ENCODE measurements at places on chromosomes 1 and 21.
A peak's percentile ranks its signal among the peaks of the same experiment; 100 is the strongest.

- no peak for DNase-seq
These were observed 59.8 kb upstream of the SLC35F3 start for GRCh38 chr1:233844692-233845091.

GRCh38 chr1:16229976-16230740 is 6.8 kb downstream of the CPLANE2 start:
- DNase-seq: no peak

DNA sequence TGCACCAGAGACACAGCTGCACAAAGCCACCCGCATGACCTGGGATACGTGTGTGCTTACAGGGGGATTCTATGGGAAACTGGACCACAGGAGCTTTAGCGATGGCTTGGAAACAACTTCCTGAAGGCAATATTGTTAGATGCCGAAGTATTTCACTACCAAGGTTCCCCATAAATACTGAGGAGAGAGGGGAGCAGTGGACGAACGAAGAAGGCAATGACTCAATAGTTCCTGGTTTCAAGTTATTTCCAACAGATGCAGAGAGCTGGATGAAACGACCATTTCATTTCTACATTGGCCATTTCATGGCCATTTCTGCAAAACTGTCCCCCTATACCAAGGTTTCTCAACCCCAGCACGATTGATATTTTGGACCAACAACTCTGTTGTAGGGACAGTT is 61.3 kb downstream of the CD34 start:
- no peak for DNase-seq

- no peak for DNase-seq
These were observed 2.0 kb upstream of the SYT6 start for GRCh38 chr1:114155706-114156105.

DNA sequence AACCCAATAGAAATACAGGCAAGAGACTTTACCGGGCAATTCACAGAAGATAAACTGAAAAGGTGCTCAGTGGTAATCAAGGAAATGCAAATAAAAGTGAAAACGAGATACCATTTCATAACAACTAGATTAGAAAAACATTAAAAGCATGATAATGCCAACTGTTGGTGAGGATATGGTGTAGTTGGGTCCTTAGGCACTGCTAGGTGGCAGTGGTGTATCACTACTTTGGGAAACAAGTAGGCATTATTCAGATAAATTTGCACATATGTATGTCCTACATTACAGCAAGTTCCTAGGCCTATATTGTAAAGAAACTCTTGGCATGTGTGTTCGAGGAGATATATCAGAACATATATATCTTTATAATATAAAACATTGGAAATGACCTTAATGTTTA is 31.0 kb downstream of the AZIN2 start:
- no peak for DNase-seq

DNA sequence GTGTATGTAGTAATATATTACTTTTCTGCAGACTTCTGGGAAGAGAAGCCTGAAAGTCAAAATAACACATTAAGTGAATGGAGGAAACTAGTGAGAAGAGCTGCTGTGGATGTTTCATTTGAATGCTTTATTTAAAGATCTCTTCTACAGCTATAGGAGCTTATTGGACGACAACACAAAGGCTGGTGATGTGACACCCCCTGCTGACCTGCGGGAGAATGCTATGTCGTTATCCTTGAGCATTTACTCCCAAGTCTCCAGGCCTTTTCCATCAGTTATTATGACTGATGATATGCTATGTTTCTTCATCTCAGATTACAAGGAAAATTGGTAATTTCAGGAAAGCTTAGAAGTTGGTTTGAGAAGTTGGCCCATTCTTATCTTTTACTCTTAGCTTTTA is 22.3 kb upstream of the PLA2G4A start:
- DNase-seq: peak; percentile 13

DNA sequence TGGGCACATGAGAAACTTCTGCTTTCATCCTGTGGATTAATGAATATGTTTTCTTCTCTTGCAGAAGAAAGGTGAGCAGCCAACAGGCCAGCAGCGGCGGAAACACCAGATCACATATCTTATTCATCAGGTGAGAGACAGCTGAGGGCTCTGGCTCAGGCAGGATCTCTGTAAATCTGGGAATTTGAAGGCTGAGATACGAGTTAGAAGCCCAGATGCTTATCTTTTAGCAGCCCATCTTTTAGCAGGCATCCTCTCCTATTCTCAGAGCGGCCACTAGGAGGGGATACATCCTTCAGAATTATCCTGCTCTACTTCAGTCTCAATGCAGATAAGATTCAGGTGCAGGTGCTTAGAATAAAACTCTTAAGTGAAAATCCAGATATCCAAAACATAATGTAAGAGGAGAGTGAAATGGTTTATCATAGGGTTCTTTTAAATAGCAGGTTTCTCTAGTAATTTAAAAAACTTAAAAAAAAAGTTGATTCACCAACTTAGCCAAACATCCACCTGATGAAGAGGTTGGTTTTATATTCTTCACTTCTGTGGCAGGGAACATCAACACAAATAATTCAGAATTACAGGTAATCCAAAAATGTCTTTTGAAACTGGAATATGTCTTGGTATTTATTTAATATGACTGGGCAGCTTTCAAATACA is 19.3 kb downstream of the SH2D2A start:
- DNase-seq: peak; percentile 68

DNA sequence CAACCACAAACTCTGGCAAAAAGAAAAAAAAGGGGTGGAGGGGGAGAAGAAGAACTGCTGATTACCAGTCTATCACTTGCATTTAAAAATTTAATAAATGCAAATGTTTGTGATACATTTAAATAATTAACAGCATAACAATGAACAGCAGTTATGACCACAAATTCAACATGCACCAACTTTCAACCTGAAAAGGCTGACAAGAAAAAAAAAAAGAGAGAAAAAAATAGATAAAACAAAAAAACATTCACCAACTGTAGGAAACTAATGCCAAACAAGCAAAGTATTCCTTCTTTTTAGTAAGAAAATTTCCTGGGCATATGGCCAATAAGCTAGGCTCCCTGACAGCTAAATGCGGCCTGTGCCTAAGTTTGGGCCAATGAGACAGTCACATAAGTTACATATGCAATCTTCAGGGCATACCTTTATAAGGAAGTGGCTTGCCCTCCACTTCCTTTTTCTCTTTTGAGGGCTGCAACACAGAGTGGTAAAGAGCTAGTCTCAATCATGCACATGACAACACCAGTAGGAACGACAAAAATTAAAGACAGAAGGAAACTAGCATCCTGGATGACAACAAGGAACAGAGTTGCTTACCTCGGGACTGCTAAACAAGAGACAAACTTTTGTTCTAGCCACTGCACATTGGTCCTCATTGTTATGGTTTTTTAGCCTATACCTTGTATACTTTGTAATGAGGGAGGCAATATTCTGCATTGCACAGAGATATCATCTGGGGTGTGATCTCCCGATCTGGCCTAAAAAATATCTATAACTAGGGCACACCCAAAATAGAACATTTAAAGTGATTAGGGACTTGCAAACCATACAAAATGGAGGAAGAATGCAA is 24.2 kb upstream of the PHTF1 start:
- no peak for DNase-seq

DNA sequence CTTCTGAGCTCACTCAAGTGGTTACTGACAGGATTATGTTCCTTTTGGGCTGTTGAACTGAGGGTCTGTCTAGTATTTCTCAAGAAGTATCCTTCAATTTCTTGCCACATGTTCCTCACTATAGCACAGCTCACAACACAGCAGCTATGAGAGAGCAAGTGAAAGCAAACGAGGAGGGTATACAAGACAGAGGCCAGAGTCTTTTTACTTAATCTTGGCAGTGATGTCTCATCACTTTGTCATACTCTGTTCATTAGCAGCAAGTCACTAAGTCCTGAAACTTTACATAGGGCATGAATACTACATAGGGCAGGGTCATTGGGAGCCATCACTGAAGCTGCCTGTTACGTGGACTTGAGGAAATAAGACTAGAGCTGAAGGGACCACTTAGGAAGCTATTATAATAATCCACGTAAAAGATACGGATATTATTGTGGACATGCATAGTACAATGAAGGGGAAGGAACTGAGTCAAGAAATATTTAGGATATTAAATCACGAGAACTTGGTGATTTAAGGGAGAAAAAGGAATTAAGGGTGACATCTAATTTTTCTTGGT is 63.7 kb downstream of the SLC30A7 start:
- DNase-seq: no peak

GRCh38 chr1:41804176-41804575 is 114.5 kb downstream of the HIVEP3 start:
- DNase-seq: no peak

- no peak for DNase-seq
These were observed 36.9 kb downstream of the EIF2D start for GRCh38 chr1:206575165-206575893.

GRCh38 chr1:232414100-232414499 is 215.8 kb downstream of the SIPA1L2 start:
- no peak for DNase-seq

DNA sequence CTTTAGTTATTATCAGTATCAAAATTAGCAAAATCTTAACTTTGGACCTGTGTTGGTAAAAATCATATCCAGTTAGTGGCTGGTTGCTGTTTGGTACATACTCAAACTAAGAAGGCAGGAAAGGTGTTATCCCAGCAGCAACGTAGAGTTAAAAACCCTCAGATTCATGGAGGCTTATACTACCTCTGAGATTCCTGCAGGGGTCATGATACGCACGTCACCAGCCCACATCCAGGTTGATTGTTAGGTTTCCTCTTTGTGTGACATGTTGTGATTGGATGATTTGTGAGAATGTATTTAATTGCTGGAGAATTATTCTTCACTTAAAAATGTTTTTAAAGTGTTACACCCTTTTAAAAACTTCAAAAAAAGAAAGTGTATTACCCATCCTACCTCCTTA is 423.3 kb upstream of the ADGRL2 start:
- DNase-seq: no peak

DNA sequence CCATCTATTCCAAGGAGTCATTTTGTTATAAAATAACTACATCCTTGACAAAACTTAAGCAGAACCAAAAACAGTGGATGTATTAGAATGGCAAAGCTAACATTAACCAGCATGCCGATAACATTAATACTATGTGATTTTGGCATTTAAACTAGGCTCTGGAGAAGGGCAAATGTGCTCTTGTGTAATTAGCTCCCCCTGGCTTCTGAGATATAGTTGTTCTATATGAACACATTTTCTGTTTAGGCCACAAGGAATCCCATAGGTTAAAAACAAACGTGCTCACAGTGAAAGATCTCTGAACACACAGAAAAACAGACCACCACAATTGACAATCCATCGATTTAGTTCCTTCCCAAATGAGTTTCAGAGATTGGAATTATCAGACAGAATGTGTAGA is 57.4 kb upstream of the TARS2 start:
- no peak for DNase-seq

- no peak for DNase-seq
These were observed 98.6 kb downstream of the NGF start for GRCh38 chr1:115239426-115239825.

GRCh38 chr1:165408518-165408917 is 36.4 kb downstream of the RXRG start:
- peak; percentile 43 for DNase-seq

- DNase-seq: no peak
These were observed 15.2 kb downstream of the KIF1B start for GRCh38 chr1:10225573-10225972.

GRCh38 chr1:33986390-33987095 is 122.7 kb downstream of the HMGB4 start:
- DNase-seq: no peak

DNA sequence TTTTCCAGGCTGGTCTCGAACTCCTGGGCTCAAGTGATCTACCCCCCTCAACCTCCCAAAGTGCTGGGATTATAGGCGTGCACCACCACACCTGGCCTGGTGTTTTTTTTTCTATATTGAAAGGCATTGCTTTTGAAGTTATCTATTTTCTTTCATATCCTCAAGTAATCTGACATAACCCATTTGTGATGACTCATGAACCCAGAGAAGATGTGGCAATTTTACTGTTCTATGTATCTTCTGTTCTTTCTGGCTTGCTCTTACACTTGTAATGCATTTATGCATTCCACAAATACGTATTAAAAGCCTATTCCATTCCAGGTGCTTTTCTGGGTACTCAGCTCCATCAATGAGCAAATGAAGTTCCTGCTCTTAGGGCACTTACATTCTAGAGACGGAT is 29.9 kb upstream of the ERRFI1 start:
- no peak for DNase-seq

GRCh38 chr21:23837564-23837963 is 1769.7 kb downstream of the MRPL39 start:
- no peak for DNase-seq

DNA sequence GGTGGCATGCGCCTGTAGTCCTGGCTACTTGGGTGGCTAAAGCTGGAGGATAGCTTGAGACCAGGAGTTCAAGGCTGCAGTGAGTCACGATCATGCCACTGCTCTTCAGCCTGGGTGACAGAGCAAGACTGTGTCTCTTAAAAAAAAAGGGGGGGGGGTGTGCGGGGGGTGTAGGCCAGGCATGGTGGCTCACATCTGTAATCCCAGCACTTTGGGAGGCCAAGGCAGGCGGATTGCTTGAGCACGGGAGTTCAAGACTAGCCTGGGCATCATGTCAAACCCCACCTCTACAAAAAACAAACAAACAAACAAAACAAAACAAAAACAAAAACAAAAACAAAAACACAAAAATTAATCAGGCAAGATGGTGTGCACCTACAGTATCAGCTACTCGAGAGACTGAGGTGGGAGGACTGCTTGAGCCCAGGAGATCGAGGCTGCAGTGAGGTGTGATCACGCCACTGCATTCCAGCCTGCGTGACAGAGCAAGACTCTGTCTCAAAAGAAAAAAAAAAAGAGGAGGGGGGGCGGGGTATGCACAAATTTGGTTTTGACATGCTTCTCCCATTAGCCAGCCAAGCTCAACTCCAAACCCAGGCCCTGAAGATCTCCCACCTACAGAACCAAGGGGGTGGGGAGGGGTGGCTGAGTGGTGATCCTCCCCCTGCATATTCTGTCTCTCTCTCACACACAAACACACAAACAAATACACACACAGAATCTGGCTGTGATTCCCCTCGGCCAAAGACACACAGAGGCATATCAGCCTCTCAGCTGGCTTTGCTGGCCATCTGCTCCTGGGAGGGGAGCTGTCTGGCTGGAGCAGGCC is 3.1 kb downstream of the PTAFR start:
- DNase-seq: no peak

- no peak for DNase-seq
These were observed 509.8 kb upstream of the ADAMTS5 start for GRCh38 chr21:27476696-27477095.

DNA sequence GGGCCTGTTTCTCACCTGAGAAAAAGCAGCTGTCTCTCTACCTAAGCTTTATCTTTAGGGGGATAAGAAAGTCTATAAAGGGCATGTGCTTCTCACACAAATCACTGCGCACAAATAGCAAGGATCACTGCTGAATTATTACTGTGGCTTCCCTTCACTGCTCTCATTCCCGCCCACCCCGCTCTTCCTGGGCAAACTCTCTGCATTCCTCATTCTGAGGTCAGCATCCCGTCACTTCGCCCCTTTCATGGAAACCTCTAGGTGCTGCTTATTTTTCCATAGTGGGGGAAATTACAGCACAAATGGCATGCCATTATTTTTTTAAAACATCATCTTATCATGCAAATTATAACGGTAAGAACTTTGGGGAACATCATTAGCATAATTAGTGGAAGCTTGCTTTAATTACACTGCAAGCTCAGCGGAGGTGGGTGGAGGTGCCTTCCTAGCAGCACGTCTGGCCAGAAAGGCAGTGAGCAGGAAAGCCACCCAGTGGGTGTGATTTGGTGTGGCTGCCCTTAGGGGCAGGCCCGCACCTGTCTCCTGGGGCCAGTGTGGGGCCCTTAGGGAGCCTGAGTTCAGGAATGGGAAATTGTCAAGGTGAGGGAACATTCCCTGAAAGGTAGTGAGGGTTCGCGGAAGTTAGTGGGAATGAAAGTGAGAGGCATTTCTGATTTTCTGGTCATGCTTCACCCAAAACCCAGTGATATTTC is 105.9 kb downstream of the LAMC2 start:
- DNase-seq: no peak

Measured in HuH-7 (cell line).